Upper lobe of right lung (tissue), 1 donor: ENCODE measurements at places on chromosomes 5 and 9.
A peak's percentile ranks its signal among the peaks of the same experiment; 100 is the strongest.

DNA sequence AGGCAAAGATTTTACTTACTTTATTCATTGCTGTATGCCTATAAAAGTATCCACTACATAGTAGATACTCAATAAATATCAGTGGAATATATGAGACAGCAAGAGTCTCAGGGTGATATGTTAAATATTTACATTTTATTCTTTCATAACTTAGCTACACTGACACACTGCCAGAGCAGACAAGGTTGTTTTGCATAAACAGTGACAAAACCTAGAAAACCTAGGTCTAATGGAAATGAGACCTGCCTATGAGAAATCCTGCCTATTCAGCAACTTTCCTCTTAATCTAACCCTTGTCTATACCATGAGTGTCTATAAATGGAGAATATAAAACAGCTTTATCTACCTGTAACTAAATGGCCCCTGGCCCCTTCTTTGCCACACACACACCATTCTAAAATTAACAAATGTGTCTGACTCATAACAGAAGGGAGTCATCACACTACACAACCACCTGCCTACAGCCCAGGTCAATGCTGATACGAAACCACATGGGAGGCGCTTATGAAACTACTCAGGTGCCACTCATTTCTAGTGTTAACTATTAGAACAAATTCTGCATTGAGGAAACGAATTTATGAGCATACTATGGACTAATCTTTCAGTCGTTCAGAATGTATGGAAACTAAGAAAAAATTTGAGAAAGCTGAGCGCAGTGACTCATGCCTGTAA lies 60.3 kb downstream of the UBAP2 start:
- no peak overlapping the region for H3K27ac ChIP-seq
- no peaks in the 10 kb centered on the region for H3K4me1 ChIP-seq
- H3K36me3 ChIP-seq: peaks cover 57% of the 10 kb centered on the region
- no peak overlapping the region for H3K4me3 ChIP-seq
- no peak for DNase-seq

DNA sequence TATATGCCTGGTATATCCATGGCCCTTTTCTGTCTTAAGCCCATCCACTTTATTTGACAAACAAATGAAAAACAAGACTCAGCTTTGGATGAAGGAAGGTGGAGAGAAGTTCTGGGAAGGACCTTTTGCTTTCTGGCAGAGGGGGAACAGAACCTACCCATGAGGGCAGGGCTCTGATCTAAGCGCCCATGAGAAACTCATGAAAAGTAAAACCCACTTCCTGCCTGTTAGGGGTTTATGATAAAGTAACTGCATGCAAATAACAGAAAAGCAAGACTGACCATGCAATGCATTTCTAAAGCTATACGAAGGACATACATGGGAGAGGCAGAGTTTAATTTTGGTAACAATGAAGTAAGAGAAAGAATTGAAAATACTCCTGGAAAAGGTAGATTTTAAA lies 181.9 kb upstream of the ADRA1B start:
- no peaks in the 10 kb centered on the region for H3K27me3 ChIP-seq
- no peak overlapping the region for H3K4me3 ChIP-seq
- no peak overlapping the region for H3K27ac ChIP-seq
- DNase-seq: no peak
- H3K36me3 ChIP-seq: no peaks in the 10 kb centered on the region
- no peaks in the 10 kb centered on the region for H3K4me1 ChIP-seq

DNA sequence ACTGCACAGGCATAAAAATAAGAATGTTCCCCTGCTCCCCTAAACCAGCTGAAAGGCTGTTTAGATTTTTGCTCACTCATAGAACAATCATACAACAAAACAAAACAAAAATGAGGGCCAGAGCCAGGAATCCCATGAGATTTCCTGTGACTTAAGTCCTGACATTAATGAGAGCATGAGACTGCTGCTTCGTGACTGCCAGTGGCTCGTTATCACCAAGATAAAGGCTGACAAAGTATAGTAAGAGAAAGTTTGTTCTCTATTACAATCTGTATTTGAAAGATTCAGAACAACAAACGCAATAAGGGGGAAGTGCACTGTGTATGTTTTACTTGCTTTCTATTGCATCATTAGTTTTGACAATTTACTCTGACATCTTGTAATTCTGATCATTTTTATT lies 837.1 kb upstream of the C9orf72 start:
- no peaks in the 10 kb centered on the region for H3K27me3 ChIP-seq
- H3K4me1 ChIP-seq: no peaks in the 10 kb centered on the region
- DNase-seq: no peak
- no peak overlapping the region for H3K4me3 ChIP-seq
- H3K27ac ChIP-seq: no peak overlapping the region
- H3K36me3 ChIP-seq: no peaks in the 10 kb centered on the region

DNA sequence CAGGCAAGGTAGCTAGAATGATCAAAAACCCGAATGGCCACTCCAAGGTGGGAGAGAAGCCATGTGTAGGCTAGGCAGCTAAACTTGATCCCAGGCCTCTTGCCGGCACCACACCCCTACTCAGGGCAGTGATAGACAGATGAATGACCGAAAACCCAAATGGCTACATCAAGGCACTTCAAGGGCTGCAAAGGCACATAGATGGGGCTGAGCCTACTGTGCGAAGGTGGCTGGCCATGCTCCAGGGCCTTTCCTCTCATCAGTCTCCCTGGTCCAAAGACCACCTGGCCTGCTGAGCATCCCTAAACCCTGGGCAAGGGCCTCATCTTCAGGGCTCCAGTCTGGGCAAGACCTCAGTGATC lies 3.7 kb upstream of the TIFAB start:
- no peak overlapping the region for H3K27ac ChIP-seq
- peaks cover 26% of the 10 kb centered on the region for H3K4me1 ChIP-seq
- H3K36me3 ChIP-seq: no peaks in the 10 kb centered on the region
- peak; percentile 66 for DNase-seq

GRCh38 chr5:142314109-142314508 lies 10.7 kb downstream of the SPRY4 start:
- no peak overlapping the region for H3K27ac ChIP-seq
- H3K4me1 ChIP-seq: peaks cover 61% of the 10 kb centered on the region
